ENCODE measurements at places on chromosomes 2 and 18.

GRCh38 chr2:99356853-99357252 lies 19.7 kb downstream of the EIF5B start:
- no peak for DNase-seq

DNA sequence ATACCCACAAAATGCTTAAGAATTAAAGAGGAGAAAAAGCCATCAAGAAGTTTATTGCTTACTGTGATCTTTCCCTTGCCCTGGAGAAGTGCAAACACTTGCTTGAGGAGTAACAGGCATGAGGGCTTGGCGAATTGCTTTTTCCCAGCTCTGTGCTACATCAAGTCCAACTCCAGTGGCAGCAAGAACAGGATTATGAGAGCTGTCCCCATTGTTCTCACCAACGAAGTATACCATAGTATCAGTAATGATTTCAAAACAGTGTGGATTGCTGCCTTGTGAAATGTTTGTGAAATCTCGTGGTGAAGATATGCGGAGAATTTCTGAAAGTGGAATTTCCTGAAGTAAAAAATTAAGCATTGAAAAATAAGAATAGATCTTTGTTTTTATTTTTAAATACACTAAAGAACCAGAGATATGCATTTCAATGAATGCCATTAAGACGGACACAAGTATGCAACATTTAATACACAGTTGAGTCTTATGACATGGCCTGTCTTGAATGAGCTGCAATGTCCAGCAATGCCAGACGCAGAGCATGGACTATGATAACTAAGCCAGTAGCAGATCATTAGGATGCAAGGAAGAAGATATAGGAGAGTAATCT lies 43.0 kb downstream of the NDUFAF7 start:
- peak; percentile 70 for DNase-seq

DNA sequence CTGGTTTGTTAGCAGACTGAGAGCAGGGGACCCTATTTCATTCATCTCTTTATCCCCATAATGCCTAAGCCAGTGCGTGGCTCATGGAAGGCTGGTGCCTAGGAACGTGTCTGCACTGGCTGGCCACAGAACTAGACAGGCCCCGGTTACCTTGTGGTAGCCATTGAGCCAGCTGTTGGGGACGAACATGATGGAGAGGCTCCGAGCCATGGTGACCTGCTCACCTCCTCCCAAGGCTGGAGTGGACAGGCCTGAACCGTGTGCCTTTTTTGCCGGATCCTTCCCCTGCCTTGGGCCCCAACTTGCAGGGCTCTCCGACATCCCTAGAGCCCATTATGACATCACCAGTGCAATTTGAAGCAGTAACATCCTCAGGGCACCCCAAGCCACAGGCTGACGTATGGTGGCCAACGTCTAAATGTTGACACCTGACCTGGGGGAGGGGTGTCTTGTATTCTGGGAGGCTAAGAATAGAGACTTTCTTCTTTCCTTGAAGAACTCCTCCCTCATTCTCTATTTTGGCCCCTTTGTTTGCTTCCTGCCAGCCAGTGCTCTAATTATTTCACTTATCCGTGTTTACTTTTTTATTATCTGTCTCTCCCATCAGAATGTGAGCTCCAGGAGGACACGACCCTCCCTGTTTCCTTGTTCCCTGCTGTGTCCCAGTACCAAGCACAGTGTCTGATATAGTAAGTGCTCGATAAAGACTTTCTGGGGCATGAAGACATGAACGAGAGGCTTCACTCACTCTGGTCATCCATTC lies 12.2 kb upstream of the DNPEP start:
- DNase-seq = no peak

- DNase-seq = no peak
These were observed 47.4 kb downstream of the FSIP2 start for GRCh38 chr2:185785851-185786473.

DNA sequence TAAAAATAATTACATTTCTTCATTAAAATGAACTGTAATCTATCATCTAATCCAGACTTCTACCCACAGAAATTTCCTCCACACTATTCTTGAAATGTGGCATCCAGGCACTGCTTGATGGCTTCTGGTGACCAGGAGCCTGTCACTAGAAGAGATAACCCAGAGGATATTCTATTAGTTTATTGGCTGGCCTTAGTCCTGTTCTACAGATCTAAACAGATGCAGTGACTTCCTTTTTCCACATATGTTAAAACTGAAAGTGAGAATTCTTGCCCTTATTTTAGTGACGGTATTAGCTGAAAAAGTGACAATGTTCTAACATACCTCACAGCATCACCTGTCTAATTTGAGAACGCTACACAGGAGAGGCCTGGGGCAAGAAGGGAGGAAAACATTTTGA lies 775.4 kb downstream of the TSN start:
- no peak for DNase-seq
